ENCODE measurements at places on chromosomes 1 and 21.

DNA sequence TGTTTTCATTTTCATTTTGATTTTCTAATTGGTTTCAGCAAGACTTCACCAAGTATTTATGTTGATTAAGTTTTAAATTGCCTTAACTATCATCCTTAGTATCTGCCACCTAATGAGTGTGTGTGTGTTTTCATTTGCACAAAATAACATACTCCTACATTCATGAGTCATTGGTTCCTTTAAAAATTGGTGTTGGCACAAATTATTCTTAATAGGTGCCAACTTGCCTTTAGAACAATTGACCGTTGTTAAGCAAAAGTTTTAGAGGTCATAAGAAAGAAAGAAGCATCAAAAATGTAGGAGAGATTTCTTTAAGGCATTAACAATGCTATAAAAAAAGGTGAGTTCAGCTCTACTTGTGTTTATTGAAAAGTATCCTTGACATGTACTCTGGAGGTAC is 77.5 kb downstream of the FNBP1L start:
- no peak for DNase-seq

GRCh38 chr21:28959367-28960099 is 33.1 kb downstream of the LTN1 start:
- no peak for DNase-seq

GRCh38 chr1:220315070-220315839 is 43.0 kb upstream of the RAB3GAP2 start:
- no peak for DNase-seq

GRCh38 chr21:38505654-38506523 is 7.6 kb upstream of the ERG start:
- DNase-seq = peak; percentile 22

DNA sequence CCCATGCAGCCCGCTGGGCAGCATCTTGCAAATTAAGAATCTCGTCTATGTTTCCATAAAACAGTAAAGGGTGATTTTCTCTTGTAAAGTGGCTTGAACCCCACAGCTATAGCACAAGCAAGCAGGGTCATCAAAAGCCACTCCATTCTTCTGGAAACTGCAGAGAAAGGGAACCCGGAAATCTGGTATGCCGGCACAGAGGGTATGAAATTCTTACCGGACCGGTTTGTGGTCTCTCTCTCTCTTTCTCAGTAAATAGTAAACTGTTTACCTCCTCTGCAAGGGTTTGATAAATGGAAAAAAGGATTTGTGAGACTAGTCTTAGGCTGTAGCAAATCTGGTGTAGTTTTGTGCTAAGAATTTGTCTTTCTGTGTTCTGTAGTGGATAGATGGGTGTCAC is 2.7 kb upstream of the ADSS2 start:
- DNase-seq = no peak

DNA sequence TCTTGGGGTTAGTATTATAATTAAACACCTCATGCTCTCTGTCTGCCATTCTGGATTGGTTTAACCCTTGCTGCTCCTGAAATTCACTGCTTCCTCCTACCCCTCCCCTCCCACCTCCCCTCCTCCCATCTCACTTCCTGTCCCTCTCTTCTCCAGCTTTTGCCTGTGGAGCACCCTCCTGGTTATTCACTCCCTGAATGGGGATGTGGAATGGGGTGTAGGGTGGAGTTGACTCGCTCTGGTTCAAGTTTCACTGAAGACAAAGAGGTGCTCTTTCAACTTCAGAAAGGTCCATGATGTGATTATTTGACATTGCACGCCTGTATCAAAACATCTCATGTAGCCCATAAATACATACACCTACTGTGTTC is 160.5 kb downstream of the PLXNA2 start:
- no peak for DNase-seq

DNA sequence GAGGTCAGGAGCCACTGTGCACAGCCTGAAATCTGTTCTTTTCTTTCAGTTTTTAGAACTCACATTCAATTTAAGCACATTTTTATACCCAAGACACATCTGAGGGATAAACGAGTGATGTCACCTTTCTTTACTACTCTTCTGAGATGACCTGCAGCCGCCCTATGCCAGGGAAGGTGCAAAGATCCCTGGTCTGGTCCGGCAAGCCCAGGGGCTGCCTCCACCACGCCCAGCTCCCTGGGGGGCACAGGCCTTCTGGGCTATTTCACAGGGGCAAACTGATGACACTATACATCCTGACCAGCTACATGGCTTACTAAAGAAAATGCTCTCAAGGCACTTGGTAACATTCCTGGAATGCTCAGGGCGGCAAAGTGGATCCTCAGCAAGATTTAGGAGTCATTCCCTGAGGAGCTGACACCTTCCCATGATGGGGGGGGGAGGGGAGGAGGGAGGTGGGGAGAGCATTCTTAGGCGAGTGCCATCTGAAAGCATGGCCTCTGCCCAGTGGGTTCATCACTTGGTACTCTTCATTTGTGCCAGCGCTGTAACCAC is 11.3 kb downstream of the MRAP start:
- no peak for DNase-seq

GRCh38 chr1:21775985-21776562 is 6.9 kb downstream of the USP48 start:
- no peak for DNase-seq

GRCh38 chr1:29233693-29234092 is 2.6 kb upstream of the PTPRU start:
- DNase-seq = no peak

DNA sequence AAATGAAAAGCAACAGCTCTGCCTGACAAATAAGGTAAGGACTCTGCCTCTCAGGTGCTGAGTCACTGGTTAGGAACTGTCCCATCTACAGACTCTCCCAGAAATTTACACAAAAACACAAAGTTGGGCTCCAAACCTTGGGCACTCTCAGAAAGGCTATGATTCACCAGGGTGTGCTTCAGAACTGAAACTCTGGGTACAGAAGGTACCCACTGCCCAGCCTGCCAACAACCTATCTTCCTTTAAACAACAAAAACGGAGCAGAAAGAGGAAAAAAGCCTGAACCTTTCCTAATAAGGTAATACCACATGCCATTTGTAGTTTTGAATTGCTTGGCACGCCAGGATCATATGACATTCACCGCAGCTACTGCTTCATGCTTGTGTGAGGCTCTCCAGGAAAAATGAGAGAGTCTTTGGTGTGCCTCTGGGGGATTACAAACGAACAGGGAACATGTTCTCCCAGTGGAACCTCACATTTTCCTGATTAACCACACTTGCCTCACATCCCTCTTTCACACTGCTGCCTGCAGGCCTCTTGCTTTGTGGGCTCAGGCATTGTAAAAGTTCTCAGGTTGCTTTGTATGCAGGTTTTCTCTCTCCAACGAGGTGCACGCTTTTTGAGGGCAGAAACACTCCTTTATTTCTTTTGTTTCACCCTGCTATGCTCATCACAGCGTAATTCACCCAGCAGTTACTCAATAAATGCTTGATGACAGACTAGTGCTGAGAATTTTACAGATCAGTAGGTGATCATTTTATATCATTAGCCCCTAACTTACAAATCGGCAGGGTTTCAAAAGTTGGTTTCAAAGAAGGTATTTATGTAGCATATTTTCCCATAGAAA is 65.1 kb downstream of the GADD45A start:
- DNase-seq = no peak

GRCh38 chr1:209689477-209689876 is 14.3 kb downstream of the G0S2 start:
- no peak for DNase-seq

DNA sequence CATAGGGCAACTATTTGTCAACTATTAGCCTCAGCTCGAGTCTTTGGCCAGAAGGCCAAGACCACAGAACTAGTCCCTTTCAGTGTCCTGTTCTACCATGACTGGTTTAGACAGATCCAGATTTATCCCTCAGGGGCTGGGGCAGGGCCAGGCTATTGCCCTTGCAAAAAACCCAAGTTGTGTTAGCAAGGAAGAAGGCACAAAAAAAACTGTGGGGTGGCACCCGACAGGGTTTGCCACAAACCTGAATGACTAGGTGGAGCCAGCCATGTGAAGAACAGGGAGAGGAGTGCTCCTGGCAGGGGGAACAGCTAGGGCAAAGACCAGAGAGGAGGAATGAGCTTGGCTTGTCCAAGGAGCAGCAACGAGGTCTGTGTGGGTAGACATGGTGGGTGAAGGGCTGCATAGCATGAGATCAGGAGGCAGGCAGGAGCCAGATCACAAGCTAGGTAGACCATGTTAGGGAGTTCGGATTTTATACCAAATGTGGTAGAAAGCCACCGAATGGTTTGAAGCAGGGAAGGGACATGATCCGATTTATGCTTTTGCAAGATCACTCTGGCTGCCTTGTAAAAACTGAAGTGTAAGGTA is 4.3 kb downstream of the DCST1 start:
- no peak for DNase-seq

GRCh38 chr1:200708161-200708560 is 30.5 kb upstream of the CAMSAP2 start:
- no peak for DNase-seq

- DNase-seq = no peak
Observed at GRCh38 chr1:224704107-224704735, 88.1 kb downstream of the CNIH3 start.

- no peak for DNase-seq
Observed at GRCh38 chr1:92310185-92310597, 11.3 kb downstream of the RPAP2 start.

DNA sequence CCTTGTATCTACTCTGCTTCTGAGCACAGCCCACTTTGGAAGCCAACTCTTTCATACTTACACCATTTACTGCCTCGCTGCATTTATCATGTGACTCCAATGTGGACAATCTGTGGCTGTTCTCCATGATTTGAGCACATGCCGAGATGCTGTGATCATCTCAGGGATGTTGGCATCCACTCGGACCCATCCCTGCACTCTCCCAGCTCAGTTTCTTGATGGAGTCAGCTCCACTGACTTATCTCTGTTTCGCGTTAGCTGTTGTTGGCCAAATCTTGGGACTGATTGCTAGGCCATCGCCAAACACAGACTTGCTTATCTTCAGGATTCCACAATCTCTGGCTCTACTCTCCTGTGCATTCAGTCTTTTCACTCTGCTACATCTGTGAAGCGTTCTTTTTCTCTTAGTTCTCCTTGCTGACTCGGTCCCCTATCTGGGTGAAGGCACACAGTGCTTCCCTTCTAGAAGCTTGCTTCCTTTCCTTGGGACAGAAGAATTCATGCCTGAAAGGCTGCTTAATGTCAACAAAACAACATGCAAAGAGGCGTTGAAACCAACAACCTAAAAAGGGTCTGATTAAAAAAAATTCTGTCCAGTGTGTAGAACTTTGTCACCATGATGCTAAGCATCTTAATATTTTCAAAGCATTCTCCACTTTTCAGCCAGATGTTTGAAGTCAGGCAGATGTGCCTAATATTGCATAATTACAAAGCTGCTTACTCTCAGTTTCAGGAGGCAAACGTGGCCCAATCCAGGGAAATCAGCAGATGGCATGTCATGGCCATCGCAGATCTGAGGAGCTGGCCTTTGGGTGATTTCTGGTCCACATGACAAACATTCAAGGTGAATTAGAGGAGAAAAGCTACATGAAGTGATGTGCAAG is 120.7 kb downstream of the NGF start:
- DNase-seq = no peak

GRCh38 chr1:172917972-172918371 is 132.8 kb downstream of the TNFSF18 start:
- no peak for DNase-seq

DNA sequence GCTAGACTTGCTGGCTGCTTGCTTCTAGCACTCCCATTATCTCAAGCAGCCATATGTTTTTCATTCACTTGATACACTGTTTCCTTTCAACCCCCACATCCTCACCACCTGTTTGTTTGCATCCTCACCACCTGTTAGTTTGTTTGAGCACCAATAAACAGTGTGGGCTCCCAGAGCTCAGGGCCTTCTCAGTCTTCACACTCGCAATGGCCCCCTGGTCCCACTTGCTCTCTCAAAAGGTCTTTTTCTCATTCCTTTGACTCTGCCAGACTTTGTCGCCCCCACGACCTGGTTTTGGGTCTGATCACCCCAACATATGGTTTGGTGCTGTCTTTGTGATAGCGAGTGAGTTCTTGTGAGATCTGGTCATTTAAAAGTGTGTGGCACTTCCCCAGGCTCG is 6.2 kb upstream of the PADI4 start:
- DNase-seq = no peak

DNA sequence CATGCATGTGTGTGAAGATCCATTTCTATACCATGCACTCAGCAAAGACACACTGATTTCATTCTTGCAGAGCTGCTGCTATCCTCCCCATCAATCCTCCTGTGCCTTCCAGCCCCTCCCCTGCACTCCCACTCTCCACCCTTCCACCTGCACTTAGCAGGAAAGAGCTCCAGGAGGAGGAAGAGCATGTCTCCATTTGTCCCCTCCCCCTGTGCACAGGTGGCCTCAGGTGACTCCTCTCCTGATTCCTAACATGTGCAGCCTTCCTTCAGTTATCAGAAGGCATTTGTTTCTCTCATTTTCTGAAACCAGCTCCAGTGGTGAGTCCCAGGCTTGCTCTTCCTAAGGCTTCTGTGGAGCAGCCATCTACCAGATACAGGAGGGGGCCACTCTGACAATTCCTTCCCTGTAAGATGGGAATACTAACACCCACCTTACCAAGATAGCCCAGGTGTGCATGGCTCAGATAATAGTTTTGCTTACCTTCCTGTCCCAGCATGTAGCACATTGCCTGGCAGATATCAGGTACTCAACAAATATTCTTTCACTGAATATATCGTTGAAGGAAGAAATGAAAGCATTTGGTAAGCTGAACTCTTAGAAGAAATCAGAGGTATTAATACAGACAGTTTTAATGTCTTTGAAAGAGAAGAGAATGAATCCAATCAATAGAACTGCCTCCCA is 21.9 kb upstream of the FAM3B start:
- DNase-seq = no peak

Data from activated CD4-positive, alpha-beta memory T cell treated with anti-CD3 and anti-CD28 coated beads for 36 hours (primary cell).